ENCODE measurements at places on chromosomes 2 and 18.

DNA sequence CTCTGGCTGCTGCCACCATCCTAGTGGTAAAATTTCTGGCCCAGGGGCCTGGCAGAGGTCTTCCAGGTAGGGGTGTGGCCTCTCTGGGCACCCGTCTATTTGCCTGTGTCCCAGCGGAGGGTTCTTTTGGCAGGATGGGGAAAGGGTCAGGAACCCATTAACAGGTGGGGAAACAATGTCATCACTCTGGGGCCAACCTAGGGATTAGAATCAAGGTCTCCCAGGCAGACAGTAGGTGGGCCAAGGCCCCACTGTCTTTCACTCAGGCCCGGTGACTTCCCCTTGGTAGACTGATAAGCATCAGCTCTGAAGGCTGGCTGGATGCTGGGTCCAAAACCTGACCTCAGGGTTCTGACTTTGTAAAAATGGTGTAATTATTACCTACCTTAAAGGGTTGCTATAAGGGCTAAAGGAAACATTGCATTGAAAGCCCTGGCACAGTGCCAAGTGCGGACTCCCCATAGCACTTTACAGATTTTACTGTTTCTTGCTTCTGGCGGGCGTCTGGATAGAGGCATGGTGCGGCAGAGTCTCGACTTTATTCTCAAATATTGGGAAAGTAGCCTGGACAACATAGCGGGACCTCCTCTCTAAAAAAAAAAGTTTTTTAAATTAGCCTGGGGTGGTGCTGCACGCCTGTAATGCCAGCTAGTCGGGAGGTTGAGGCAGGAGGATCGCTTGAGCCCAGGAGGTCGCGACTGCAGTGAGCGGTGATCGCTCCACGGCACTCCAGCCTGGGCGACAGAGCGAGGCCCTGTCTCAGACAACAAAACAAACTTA lies 2.2 kb downstream of the LBX2 start:
- DNase-seq = no peak

DNA sequence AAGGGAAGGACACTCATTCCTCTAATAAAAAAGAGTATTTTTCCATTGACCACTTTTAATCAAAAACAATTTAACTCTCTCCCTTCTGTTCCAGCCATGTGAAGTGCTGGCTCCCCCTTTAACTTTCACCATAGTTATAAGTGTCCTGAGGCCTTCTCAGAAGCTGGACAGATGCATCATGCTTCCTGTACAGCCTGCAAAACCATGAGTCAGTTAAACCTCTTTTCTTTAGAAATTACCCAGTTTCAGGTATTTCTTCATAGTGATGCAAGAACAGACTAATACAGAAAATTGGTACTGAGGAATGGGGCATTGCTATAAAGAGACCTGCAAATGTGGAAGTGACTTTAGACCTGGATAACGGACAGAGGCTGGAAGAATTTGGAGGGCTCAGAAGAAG lies 643.6 kb upstream of the DDX18 start:
- DNase-seq = no peak

GRCh38 chr2:16118611-16119590 lies 178.6 kb downstream of the MYCN start:
- DNase-seq = no peak

- DNase-seq = no peak
Measured at GRCh38 chr18:57243624-57244179, 96.8 kb downstream of the BOD1L2 start.

Data from DMS153 (cell line).